ENCODE measurements at places on chromosomes 2 and 18.

DNA sequence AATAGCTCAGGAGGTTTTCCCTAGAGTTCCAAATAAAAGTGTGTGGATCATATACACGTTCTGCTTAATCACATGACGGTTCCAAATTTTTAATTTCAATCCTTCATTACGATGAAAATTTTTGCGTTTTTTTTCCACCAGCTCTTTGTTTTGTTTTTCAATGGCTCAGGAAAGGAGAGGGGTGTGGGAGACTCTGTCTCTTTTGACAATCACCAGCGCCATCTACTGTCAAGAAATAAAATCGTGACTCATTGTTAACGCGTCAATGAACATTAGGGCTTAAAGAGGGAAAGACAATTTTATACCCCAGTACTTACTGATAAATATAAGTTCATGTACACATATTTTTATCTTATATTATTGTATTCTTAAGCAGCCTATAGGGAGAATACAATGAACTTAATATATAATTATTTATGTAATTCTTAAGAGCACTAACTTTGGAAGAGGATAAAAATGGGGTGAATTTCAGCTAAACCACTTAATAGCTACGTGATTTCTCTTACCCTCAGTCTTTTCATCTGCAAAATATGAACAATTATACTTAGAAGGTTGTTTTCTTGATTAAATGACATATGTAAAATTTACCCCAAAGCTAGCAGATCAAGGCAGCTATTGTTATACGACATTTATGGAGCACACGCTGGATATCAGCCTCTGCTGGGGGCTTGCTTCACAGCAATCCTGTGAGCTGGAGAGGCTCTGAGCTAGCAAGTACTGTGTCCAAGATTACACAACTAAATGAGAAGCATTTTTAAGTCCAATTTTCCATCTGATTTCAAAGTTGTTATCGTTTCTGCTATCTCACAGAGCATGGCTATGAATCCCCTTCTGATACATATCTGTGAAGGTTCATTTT is 47.4 kb upstream of the RMDN2 start:
- peak; percentile 76 for DNase-seq

- no peak for DNase-seq
These were observed 226.0 kb downstream of the TGIF1 start for GRCh38 chr18:3675994-3676393.

DNA sequence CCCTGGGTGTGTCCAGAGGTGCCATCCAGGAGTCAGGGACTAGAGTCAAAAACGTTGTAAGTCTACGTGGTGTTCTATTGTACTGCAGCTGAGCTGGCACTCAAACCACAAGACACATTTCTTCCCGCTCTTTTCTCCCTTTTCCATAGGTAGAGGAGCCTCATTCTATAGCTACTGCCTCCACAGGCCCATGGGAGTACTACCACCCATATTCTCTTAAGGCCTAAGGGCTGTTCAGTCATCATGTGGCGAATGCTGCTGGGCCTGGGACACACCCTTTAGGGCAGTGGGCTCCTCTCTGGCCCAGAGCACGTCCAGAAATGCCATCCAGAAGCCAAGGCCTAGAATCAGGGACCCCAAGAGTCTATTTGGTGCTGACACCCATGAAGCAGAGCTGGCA is 1271.7 kb downstream of the CNTNAP5 start:
- no peak for DNase-seq

GRCh38 chr2:64063924-64064331 is 44.7 kb upstream of the VPS54 start:
- no peak for DNase-seq

DNA sequence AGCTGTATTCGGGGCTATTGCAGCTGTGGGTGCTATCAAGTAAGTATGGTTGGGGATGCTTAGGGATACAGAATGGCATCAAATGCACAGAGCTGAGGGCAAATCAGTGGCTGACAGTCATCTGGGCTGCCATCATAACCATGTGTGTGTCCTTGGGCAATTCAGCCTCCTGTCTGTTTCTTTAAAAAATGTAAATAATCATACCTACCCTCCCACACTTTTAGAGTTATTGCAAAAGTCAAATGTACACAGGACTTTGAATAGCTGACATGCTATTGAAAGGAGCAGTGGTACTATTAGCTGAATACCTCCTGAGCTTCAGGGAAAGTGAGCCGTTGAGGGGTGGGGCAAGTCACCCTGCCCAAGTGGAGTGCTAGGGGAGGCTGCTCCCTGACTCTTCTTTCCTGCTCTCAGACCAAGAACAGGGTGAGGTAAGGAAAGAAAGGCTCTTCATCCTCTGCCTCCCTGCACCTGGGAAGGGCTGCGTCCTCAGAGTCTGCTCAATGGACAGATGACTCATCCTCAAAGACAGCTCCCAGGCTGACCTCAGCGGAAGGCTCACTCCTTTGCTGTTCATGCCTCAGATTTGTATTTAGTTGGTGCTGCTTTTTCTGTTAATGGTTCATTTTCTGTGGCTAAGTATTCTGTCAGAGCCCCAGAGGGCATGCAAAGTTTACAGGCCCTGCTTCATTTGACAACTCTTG is 54.9 kb upstream of the BZW1 start:
- DNase-seq, result no peak

DNA sequence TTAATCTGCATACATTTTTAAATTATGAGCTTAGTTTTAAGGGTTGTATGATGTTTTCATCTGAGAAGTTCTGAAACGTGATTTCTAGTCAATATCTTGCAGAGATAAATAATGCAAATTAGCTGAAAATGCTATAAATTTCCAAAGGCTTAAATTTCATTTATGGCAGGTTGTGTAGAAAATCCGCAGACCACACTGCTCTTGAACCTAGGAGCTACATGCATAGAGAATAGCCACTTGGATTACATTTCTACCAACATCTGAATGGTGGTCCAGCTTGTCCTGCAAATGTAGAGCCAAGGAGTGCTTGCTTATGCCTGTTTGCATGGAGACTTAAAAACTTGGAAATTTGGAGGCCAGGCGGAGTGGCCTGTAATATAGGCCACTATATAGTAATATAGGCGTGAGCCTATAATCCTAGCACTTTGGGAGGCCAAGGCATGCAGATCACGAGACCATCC is 6.8 kb downstream of the MAT2A start:
- no peak for DNase-seq

- no peak for DNase-seq
These were observed 557 bp downstream of the DCC start for GRCh38 chr18:52340406-52341102.

DNA sequence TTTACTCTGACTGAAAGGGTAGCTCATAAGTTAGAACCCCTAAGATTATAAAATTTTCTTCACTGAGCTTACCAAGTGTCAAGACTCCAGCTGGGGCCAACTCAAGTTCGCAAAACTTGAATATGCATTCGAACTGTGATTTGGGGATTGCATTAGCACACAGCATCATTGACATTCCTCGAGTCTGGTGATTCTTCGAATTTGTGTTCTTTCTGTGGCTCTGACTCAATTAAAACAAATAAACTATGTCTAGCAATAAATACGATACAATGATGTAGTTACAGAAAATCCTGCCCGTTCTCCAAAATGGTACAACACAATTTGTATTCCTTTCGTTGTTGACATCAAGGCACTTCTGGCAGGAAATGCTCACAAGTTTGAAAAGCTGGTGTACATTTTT is 11.1 kb downstream of the CCL20 start:
- no peak for DNase-seq
